ENCODE measurements at places on chromosomes 1 and 21. TPM values are rescaled to one million over a fixed set of nuclear protein-coding genes. Genes with fewer than 3 reads are reported as not detected.

- DNase-seq, result no peak
Observed at GRCh38 chr1:2534687-2535441, 4.8 kb upstream of the HES5 start.

DNA sequence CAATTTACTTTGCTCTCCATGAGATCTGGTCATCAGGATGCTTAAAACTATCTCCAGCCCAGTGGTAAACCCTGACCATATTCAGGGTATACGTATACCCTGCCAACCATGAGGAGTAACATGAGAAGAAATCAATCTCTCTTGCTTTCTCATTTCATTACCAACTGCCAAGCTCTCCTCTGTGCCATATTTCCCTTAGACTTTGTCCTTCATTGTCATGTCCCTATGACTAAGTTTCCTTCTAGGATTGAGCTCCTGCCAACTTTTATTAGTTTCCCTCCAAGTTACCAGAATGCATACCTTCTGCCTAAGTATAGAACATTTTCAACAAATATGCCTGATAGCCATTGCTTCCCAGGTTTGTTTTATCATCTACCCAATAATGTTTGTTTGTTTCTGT lies 1113.9 kb upstream of the B3GALT2 start:
- no peak for DNase-seq

SPRR2E gene
- total RNA-seq, result 1.2 TPM

CD1B gene
- total RNA-seq, result not detected

DNA sequence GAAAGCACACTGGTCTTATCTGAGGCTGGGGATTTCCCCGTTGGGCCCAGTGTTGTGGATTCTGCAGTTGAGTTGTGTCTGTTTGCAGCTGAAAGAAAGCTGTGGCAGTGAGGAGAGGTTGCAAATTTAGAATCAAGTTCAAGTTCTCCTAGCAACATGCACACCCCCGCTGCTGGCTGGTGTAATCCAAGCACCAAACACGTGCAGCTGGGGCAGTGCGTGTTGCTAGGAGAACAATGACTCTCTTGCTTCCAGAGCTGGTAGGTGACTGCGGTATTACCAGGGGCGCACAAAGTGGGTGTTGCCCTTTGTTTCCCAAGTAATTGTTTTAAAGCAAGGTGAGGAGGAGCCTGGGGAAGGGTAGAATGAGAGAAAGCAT lies 91.5 kb downstream of the IER5 start:
- no peak for DNase-seq

PARK7 gene
- total RNA-seq, result 200 TPM

RAP1GAP gene
- total RNA-seq, result 8.0 TPM

VWA1 gene
- total RNA-seq, result 57.7 TPM

DNA sequence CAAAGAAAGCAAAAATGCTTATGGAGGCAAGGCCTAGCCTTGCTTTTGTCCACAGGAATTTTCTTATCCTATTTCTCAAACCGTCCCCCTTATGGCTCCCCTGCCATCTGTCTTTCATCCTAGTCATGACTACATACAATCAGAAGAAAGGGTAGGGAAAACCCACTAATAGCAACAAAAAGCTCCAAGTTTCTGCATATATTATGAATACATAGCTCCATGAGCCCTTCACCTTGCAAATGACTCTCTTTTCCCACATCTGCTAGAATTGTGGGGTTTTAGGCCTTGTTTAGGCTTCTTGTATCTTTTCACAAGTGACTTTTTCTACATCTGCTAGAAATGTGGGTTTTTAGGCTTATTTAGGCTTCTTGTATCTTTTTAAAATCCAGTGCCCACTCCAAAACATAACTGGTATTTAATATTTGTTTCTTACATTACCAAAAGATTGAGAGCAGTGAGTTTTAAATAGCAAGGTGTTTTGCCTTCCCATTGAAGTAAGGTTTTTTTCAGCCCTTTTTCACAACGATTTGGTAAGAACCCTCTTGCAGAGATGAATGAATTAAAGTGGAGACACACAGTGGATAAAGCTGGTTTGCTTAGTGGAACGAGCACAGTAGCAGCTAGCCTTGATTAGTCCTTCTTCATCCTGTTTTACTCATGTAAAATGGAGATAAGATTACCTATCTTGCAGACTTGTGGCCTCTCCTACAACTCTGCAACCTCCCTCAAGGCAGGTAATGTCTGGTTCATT lies 4.4 kb downstream of the GADD45A start:
- DNase-seq, result no peak

REN gene
- 0.29 TPM for total RNA-seq

GRCh38 chr1:73537400-73537799 lies 660.6 kb downstream of the LRRIQ3 start:
- no peak for DNase-seq

- no peak for DNase-seq
Observed at GRCh38 chr1:220330265-220330664, 58.0 kb upstream of the RAB3GAP2 start.

DNA sequence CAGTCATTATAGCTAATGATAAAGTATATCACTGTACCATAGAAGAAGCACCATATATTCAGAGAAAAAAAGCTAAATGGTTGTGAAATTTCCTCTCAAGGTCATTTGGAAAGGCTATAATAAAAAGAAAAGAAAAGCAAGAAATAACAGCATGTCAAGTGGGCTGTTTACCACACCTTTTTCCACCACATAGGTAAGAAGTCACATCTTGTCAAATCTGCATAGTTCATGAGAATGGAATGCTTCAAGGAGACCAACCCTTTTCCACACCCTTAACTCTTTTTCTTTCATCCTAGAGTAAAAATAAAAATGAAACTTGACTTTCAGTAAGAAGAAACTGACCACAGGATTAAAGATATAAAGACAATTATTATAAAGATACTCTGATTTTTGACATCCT lies 91.2 kb downstream of the ATP6V1G3 start:
- DNase-seq, result no peak

DNA sequence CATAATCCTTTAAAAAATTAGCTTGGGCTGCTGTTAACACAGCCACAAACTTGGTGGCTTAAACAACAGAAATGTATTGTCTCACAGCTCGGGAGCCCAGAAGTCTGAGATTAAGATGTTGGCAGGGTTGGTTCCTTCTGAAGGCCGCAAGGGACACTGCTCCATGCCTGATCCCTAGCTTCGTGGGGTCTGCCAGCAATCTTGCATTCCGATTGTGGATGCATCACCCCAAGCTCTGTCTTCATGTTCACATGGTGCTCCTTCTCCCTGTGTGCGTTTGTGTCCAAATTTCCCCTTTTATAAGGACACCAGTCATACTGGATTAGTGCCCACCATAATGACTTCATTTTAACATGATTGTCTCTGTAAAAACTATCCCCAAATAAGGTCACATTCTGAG lies 5.0 kb upstream of the HHIPL2 start:
- no peak for DNase-seq
